ENCODE measurements at places on chromosomes 12 and 14.

GRCh38 chr12:124430491-124430890 is 135.6 kb downstream of the RFLNA start:
- no peak for DNase-seq

- peak; percentile 42 for DNase-seq
These were observed 283.3 kb upstream of the PWP1 start for GRCh38 chr12:107402041-107403022.

DNA sequence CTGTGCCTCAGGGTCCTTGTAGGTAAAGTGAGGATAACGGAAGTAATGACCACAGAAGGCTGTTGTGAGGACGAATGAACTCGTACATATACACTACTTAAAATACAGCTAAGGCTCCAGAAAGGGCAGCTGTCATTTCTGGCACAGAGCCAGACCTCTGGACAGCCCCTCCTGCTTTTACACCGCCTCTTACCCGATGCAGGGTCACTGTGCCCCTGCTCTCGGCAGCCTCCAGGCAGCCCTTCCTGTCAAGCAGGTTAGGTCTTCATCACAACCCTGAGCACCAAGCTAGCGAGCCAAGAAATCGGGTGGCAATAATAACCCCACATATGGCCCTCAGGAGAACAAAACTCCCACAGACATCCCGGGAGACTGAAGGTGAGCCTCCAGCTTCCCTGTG is 8.5 kb downstream of the TMEM229B start:
- peak; percentile 52 for DNase-seq

DNA sequence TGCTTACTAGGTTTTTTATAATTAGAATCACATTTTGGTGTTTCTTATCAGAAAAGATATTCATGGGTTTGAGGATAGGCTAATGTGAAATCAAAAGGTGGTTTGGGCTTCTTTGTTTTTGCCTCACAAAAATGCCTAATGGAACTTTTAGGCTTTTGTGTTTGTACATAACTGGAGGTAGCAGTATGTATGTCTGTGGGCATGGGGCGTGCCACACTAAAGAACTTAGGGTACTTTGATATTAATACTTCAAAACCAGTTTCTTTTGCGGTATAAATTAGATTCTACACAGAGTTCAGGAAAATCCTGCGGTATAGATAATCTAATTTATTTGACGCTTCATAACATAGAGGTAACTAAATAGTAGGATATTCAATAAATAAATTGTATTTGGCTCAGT is 1.9 kb downstream of the ETV6 start:
- no peak for DNase-seq

DNA sequence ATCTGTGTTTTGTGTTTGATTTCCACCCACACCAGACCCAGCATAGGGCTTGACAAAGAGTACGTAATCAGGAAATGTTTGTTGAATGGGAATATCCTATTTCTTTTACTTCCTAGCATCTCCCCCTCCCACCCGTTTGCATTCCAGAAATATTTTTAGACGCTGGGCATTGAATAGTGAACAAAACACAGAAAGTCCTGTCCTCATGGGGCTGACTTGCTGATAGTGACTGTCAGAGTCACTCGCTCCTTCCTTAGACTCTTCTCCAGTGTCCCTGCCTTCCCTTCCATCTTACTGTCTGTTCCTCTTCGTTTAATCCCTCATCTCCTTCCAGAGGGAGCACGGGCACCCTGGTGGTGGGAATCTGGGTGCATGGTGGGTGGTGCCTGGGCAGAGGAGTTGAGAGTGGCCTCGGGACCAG is 53.6 kb downstream of the SLC25A47 start:
- no peak for DNase-seq

DNA sequence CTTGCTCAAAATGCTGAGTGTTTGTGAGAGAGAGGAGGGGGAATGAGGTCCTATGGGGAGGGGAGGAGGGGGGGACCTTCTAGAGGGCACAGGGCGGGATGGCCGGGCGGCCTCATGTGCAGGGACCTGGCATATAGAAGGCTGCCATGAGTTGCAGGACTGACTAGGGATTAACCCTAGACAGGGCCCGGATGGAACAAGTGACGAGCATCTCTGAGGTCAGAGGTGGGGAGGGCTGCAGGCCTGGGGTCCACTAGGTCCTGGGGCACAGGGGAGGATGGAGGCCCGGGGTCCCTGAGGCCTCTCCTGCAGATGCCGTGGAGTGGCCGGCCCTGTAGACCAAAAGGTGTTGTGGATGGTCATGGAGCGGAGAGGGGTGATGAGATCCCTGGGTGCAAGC is 104.0 kb upstream of the EIF5 start:
- DNase-seq, result no peak

DNA sequence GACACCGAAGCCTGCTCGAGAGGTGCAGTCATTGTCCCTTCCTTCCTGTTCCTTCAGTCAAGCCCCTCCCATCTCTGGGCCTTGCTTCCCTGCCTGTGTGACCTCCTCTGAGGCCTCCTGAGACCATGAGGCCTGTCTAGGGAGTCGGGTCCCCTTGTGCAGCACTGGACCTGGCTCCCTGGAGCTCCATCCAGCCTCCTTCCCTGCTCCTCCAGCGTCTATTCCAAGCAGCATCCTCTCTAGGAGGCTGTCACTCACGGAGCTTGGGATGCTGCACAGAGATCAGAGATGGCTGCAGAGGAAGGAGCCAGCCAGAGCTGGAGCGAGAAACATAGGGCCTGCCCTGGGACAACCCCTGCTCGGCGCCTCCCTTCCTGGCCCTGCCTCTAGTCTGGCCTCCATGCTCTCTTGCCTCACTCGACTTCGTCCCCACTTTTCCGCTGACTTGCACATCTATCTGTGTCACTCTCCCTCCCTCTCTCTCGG is 142.7 kb downstream of the BCL11B start:
- DNase-seq, result no peak

- no peak for DNase-seq
These were observed 86.9 kb downstream of the STON2 start for GRCh38 chr14:81313200-81313599.

GRCh38 chr12:56224954-56225353 is 812 bp downstream of the NABP2 start:
- no peak for DNase-seq

DNA sequence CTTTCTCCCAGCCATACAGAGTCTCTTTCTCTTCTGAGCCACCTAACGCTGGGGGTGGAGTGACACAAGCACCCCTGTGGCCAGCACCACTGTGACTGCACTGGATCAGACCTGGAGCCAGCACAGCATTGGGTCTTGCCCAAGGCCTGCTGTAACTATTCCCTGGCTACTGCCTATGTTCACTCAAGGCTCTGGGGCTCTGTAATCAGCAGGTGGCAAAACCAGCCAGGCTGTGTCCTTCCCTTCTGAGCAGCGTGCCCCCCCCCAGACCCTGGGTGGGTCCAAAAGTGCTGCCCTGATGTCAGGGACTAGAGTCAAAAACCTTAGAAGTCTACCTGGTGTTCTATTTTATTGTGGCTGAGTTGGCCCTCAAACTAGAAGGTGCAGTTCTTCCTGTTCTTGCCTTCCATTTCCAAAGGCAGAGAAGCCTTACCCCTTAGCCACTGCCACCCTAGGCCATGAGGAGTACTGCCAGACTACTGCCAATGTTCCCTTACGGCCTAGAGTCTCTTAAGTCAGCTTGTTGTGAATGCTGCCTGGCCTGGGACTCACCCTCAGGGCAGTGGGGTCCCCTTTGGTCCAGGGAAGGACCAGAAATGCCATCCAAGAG is 49.9 kb downstream of the PELI2 start:
- no peak for DNase-seq

DNA sequence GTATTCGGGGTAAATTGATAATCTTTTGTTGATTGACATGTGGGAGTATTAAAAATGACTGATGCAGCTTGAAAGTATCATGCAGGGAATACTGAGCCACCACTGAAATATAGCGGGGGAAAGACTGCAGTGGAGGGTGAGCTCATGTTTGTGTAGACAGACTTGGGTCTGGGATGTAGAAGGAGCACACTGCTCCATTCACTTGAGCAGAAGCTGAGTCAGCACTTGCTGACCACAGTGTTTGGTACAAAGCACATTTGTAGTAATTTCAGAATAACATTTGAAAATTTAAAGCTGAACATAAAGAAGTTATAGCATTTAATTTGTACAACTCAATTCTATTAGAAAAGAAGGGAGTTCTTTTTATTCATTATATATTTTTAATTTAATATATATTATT is 304.3 kb upstream of the PRICKLE1 start:
- DNase-seq, result no peak

- DNase-seq, result no peak
These were observed 274.1 kb upstream of the DAAM1 start for GRCh38 chr14:58914279-58914855.

- no peak for DNase-seq
These were observed 137.8 kb downstream of the SLC15A4 start for GRCh38 chr12:128685903-128686475.

DNA sequence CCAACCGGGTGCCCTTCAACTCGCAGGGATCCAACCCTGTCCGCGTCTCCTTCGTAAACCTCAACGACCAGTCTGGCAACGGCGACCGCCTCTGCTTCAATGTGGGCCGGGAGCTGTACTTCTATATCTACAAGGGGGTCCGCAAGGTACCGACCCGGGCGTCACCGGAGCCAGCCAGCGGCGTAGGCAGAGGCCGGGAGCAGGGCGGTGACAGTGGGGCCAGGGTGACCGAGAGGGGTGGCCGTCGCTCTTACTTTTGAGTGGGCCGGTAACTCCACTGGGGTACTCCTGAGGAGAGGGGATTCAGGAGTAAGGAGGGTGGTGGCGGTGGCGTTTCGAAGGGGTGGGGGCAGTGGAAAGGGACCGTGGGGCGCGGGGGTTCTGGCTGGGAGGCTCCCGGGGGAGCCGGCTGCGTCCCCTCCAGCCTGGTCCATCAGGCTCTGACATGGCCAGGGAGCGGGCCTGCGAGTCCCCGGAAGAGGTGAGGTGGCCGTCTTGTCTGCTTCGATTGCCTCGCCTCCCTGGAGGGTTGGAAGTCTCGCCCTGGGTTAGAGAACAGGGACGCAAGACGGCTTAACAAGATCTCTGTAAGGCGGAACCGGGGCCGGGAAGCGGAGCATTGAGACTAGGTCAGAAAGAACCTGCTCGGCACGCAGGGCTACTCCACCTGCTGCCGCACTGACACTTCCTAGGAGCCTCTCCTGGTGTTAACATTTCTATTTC is 491 bp downstream of the WDR20 start:
- DNase-seq, result peak; percentile 36

GRCh38 chr14:69408331-69408960 is 10.0 kb downstream of the SLC39A9 start:
- no peak for DNase-seq

- DNase-seq, result no peak
These were observed 507 bp upstream of the PTPN11 start for GRCh38 chr12:112418273-112418607.

DNA sequence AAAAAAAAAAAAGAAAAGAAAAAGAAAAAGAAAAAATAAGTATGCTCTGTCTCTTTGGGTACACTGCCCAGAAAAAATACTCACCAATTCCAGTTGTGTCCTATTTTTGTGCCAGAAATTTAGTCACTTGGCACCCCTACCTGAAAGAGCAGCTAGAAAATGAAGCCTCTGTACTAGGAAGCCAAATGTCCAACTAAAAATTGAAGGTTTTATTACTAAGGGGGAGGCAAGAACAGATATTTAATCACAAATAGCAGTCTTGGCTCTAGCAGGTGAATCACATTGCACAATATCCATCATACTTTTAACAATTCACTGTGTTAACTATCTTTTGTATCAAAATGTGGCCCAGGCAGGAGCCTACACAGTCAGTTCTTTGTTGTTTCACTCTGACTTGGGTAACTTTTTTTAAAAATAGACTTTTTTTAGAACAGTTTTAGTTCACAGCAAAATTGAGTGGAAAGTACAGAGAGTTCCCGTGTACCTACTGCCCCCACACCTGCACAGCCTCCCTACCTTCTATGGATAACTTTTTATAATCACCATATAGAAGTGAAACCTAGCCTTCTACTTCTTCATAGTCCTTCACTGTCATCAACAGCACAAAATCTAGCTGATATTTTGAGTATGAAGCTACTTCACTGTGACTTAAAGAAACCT is 87.1 kb upstream of the ATF7IP start:
- DNase-seq, result peak; percentile 76

- DNase-seq, result no peak
These were observed 24.4 kb upstream of the WSCD2 start for GRCh38 chr12:108104657-108105056.

DNA sequence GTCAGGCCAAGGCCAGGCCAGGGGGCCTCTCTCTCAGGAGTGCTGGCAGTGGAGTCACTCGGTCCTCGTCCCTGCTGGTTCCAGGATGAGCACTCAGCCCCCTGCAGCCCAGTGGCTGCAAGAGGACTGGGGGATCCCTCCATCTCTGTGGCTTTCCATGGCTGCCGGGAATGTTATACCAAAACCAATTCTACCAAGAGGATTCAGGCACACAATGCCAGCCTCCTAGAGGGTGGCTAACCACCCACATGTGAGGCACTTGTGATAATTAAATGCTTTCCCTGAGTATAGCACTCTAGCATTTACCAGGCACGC is 21.9 kb downstream of the ASB2 start:
- DNase-seq, result no peak

- DNase-seq, result no peak
These were observed 76.7 kb upstream of the ELK3 start for GRCh38 chr12:96117460-96117859.

DNA sequence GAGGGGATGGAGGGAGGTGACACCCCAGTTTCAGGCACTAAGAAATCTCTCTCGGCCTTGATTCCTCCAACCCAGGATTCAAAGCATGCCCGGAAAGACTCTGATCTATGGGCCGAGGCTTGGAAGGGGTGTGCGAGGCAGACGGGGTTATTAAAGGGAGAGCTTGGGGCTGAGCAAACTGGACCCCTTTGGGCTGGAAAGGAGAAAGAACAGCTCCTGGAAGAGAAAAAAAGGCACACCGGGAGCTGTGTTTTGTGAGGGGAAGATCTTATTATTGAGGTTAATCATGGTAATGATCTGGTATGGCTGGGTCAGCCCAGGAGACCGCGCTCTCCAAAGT is 5.7 kb upstream of the HOXC4 start:
- DNase-seq, result no peak

- peak; percentile 16 for DNase-seq
These were observed 222.5 kb upstream of the GRIP1 start for GRCh38 chr12:66901138-66901932.

DNA sequence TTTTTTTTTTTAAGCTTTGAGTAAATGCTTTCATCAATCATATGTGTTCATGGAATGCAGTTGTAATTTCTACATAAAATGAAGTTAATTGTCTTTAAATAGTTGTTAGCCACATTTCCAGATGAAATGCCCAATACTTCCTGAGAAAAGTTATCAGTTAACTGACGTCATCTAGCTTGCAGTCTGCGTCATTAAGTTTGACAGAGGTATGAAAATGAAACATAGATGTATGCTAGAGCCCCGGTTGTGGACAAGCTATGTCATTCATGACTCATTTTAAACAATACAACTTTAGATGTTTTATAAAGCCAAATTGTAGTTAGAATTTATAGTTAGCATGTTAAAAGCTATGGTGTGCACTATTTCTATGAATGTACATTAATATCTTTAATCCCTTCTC is 90.7 kb downstream of the PLEKHA5 start:
- no peak for DNase-seq

GRCh38 chr12:123948796-123949769 is 23.5 kb downstream of the CCDC92 start:
- no peak for DNase-seq
